Activated naive CD4-positive, alpha-beta T cell (primary cell): ENCODE measurements at places on chromosomes 11 and 22.

DNA sequence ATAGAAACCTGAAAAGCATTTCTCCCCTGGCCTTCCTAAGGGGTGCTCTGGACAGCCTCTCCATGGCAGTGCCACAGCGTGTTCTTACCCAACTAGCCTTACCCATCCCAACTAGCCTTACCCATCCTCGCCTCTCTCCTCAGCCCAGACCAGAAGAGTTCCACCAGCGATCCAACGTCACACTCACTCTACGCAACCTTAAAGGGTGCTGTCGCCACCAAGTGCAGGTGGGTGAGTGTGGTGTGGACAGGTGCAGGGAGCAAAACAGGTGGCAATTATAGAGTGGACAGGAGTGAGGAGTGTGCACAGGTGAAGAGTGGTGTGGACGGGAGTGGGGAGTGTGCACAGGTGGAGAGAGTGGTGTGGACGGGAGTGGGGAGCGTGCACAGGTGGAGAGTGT is 17.8 kb downstream of the TMEM121B start:
- DNase-seq = no peak

GRCh38 chr11:71284525-71285092 is 32.2 kb upstream of the SHANK2 start:
- DNase-seq = no peak

DNA sequence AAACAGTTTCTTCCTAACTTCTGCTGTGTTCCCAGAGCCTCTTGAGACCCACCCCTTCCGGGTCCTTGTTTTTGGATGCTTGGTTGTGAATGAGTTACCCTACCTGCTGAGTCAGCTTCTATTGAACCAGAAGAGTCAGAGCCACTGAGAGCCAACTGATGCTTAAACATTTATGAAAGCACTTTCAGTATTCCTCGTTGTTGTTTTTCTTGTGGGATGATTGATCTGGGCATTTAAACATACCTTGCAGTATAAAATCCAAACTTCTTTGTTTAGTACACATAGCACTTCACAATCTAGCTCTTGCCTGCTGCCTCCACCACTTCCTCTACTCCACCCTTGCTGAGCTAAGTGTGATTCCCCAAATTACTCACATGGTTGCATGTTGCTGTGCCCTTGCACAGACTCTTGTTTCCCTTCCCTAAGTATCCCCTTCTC is 5.5 kb downstream of the PRSS23 start:
- DNase-seq = no peak

- DNase-seq = no peak
Observed at GRCh38 chr11:78838417-78838816, 263.8 kb upstream of the NARS2 start.

GRCh38 chr22:22061085-22062077 is 78.8 kb upstream of the TOP3B start:
- no peak for DNase-seq

GRCh38 chr22:49468487-49469198 is 359.0 kb downstream of the BRD1 start:
- no peak for DNase-seq

DNA sequence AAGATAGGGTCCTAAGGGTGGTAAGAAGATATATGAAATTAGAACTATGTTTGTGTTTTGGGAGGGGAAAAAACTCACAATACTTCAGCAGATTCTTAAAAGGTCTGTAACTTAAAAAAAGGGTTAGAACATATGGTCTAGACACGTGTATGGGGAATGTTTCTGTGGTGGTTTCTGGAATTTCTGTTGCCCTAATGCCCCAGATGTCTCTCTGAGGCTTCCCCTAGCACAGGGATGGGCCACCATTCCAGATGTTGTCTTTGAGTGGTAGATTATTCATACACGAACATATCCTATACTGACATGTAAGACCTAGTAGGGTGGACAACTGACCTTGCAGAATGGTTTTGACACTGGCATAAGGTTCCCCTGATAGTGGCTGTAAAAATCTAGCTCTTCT is 26.2 kb downstream of the EHF start:
- DNase-seq = no peak

DNA sequence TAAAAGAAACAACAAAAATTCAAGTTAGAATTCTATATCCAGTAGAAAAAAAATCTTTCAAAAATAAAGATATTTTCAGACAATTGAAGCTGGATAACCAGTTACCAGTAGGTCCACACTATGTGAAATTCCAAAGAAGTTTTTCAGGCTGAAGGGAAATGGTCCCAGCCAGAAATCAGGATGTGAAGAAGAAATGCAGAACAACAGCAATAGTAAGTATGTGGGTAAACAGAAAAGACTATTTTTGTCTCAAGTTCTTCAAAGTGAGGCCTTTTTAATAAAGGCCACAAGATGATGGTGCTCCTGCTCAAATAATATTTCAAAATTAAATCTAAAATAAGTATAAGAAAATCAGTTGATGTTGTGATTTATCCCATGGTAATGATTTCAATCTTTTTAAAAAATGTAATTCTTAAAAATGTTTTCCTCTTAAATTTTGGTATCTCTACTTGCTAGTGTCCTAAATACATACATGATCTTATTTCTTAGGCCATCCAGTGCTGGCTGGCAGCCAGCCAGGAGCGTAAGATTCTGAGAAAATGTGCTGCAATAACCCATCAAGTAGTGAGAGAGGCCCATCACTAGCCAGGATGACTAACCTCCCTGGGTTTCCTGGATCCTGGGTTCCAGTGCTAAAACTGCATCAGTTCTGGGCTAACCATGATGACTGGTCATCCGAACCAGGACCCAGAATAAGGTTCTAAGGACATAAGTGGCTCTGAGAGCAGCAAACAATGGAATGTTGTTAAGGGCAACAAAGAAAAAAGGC is 15.6 kb upstream of the UCP3 start:
- DNase-seq = no peak

GRCh38 chr11:47071791-47072261 is 104.9 kb downstream of the ARFGAP2 start:
- no peak for DNase-seq

DNA sequence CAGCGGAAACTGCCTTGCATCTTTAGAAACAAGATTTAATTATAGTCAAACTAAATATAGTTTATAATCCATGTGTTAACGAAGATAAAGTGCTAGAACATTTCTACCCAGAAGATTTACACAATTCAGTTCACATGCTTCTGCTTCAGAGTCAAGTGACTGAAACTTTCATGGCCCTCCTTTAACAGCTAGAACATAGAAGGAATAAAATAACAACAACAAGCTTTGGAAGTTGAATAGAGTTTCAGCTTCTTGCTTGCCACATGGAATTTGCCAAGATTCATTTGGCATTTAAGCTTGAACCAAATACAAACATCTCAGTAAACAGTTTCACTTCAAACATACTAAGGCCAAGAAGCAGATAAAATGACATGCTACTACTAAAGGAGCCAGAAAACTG is 676.3 kb upstream of the ANO3 start:
- DNase-seq = no peak

DNA sequence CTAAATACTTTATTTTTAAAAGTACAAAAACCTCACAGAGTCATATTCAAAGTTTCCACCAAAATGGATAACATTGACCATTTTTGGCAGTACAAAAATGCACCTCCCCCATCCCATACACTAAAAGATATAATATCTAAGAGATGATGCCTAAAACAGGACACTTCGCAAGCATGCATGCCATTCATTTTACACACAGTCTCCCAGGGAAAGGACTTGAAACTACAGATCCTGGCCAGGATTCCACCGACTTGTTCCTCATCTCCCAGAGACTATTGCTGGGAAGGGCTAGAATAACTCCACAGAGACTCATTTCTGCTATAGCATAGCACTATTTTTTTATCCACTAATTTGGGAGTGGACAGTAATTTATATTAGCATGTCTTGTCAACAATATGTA is 81.7 kb downstream of the MTNR1B start:
- no peak for DNase-seq

- DNase-seq = no peak
Observed at GRCh38 chr11:130637566-130637965, 189.1 kb downstream of the ADAMTS15 start.

GRCh38 chr22:35070451-35071093 is 4.6 kb downstream of the ISX start:
- no peak for DNase-seq

DNA sequence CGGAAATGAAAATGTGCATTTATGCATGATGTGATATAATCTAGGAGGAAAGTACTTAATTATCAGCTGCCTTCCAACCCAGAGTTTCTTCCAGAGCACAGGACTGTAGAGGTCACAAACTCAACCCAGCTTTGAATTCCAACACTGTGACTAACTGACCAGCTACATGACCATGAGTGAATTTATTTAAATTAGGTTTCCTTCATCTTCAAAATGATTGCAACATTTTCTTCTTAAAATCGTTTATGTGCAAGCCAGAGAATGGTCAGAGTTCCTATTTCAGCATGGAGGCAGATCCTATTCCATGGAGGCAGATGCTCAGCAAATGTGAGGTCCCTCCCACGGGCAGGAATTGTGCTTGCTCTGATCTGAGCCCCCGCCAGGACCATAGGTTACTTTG is 42.4 kb downstream of the OSBP start:
- DNase-seq = no peak

DNA sequence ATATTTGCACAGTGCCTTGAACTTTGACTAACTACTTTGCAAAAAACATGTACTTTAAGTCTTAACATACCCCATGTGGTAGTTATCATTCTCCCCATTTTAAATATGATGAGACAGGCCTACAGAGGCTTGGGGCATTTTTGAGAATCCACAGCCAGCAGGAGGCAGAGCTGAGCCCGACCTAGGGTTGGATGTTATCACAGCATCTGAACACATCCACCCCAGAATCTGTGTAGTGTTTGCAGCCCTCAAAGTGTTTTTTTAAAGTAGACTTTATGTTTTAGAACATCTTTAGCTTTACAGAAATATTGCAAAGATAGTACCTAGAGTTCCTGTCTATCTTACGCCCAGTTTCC is 17.6 kb downstream of the OTOG start:
- DNase-seq = no peak

- DNase-seq = no peak
Observed at GRCh38 chr22:32957200-32957803, 100.9 kb downstream of the SYN3 start.

GRCh38 chr11:95266751-95267374 is 35.9 kb upstream of the SESN3 start:
- DNase-seq = no peak

- no peak for DNase-seq
Observed at GRCh38 chr11:28123151-28123581, 15.0 kb downstream of the METTL15 start.

DNA sequence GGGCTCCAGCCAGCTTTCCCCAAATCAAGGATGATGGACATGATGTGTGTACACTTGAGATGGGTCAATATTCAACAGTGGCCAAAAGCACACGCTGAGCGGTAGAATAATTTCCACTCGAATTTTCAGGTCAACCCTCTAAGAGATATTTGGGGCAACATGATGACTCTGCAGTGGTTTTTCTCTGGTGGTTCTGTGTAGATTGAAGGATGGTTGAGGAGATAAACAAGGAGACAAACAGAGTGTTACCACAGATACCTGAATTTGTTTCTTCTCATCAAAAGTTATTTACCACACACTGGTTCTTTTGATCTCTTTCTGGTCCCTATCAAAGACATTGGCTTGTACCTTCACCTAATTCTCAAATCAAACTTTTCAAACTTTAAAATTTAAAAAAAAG is 242.0 kb downstream of the ETS1 start:
- no peak for DNase-seq

GRCh38 chr11:10109806-10110205 is 184.2 kb downstream of the SBF2 start:
- DNase-seq = no peak

DNA sequence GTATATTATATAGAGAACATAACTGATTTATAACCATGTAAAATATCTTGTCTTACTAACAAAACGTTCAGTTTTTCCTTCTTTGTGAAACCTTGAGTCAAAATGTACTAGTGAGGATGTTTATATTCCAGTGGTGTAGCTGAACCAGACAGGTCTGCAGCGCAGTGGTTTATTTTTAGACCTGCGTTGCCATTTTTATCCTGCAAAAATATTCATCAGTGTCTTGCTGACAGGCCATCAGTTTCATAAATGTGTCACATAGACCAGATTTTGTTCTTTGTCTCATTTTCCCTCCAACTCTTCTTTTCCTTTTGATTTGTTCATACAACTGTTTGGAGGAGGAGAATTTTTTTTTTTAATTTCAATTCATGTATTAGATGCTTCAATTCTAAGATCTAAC is 43.1 kb downstream of the HSD17B12 start:
- no peak for DNase-seq

DNA sequence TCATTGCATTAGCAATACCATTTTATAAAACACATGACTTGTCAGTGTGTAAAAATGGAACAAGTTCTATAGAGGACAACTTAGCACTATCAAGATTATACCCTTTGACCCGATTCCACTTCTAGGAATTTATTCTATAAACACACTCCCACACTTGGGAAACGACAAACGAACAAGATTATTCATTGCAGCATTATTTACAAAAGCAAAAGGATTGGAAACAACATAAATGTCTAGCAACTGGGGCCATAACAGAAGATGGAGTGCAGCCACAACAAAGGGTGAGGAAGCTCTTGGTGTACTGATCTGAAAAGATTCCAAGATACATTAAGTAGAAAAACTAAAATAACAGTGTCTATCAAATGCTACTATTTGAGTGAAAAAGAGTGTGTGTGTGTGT is 2.3 kb upstream of the IRAG1 start:
- DNase-seq = no peak

DNA sequence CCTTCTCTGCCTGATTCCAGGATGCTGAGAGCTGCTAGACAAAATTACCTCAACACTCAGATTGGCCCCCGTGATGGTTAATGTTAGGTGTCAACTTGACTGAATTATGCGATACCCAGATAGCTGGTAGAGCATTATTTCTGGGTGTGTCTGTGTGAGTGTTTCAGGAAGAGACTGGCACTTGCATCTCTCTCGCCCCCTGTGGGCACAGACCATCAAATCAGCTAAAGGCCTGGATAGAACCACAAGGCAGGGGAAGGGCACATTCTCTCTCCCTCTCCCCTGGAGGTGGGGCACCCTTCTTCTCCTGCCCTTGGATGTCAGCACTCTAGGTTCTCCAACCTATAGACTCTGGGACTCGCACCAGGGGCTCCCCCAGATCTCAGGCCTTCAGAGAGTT is 79.7 kb downstream of the KIRREL3 start:
- no peak for DNase-seq

DNA sequence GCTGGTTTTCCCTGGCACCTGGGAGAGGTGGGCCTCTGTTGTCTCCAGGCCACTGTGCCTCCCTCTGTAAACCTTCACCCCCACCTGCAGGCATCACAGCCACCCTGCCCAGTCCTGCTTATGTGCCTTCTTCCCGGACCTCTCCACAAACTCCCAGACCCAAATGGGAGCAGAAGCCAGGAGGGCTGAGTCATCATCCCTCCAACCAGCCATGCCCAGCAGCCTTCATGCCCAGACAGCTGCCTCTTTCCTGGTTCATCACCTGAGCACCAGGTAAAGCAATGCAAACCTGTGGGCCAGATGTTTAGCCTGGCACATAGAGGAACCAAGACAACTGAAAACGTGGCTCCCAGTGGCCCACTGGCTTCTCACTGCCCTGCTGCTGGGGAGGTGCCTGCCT is 2.1 kb upstream of the TMPRSS4 start:
- no peak for DNase-seq
